ENCODE measurements at places on chromosomes 3 and 15. TPM values are rescaled to one million over a fixed set of nuclear protein-coding genes. Genes with fewer than 3 reads are reported as not detected.

The DYNC1LI1 gene
- 38.7 TPM for total RNA-seq

The IMPG2 gene
- total RNA-seq, result not detected

The CCR2 gene
- not detected for total RNA-seq

The RHCG gene
- total RNA-seq, result 45.3 TPM

The OXTR gene
- 10.4 TPM for total RNA-seq
